ENCODE measurements at places on chromosomes 7 and 10. TPM values are rescaled to one million over a fixed set of nuclear protein-coding genes. Genes with fewer than 3 reads are reported as not detected.
A peak's percentile ranks its signal among the peaks of the same experiment; 100 is the strongest.

GRCh38 chr7:134916171-134916883 lies 70.0 kb upstream of the AGBL3 start:
- no peak for DNase-seq

DNA sequence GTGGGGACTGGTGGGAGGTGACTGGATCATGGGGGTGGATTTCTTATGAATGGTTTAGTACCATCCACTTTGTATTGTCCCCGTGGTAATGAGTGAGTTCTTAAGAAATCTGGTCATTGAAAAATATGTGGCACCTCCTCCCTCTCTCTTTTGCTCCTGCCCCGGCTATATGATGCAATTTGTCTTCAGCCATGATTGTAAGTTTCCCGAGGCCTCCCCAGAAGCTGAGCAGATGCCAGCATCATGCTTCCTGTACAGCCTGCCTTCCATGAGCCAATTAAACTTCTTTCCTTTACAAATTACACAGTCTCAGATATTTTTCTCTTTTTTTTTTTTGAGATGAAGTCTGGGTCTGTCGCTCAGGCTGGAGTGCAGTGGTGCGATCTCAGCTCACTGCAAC lies 2.6 kb upstream of the KDM7A start:
- no peak for DNase-seq

GRCh38 chr7:11185179-11185815 lies 211.6 kb downstream of the PHF14 start:
- DNase-seq: peak; percentile 93

DNA sequence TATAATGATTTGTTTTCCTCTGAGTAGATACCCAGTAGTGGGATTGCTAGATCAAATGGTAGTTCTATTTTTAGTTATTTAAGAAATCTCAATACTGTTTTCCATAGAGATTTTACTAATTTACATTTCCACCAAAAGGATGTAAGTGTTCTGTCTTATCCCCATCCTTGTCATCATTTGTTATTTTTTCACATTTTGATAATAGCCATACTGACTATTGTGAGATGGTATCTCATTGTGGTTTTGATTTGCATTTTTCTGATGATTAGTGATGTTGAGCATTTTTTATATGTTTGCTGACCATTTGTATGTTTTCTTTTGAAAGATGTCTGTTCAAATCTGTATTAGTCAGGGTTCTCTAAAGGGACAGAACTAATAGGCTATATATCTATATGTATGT lies 160.0 kb upstream of the TMEM229A start:
- DNase-seq: no peak

- no peak for DNase-seq
These were observed 111.0 kb downstream of the GRID1 start for GRCh38 chr10:86255405-86256251.

DNA sequence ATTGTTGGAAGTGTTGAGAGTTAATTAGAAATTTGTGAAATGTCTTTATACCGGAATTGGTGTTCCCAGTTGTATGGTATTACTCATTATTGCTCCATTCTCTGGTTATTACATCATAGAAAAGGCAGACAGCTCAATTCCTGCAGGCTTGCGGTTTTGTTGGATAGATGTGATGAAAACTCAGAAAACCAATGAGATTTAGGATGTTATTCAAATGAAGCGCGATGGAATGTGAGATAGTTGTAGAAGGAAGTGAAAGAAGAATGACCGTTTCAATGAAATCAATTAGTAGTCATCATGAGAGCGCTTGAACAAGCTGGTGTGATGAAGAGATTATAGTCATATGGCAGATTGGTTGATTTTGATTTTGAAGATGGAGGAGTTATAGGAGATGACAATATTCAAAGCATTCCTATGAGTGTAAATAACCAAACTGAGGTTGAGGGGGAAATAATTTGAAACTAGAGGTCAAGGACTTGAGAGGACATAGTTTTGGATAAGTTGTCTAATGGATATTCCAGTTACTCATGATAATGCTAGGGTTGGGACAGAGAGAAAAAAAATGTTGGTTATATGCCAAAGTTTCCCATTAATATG lies 991.5 kb downstream of the NRG3 start:
- DNase-seq: no peak

The ANTXRL gene
- polyA plus RNA-seq: not detected

The GPRIN2 gene
- polyA plus RNA-seq: 2.9 TPM

DNA sequence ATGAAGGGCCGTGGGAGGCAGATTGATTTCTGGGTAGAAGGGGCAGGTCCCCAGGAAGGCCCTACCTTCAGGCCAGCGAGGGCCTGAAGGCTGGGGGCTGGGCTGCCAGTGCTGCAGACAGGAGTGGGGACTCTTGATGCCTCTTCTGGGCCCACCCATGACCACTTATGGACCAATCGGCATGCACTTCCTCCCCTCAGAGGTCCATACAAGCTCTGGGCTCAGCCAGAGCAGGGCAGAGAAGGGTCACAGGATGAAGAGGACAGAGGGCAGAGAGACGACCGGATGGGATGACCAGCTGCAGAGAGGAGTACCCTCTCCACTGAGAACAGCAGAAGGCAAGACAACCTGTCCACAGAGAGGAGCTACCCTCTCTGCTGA lies 120.1 kb downstream of the DYNC2I1 start:
- DNase-seq: no peak

DNA sequence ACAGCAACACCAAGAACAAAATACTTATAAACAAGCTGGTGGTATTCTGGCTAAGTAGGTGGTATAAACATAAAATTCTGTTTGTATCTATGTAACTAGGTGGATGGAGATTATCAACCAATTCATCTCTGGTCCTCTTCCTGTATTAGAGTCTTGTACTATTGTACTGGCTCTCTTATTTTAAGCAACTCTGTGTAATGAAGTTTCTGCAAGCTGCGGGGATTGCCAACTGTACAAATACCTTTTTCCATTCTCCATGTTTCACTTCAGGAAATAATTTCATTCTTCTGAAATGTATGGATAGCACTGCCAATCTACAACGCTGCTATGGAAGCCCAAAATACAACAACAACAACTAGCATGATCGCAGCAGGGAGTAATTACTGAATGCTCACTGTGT lies 44.8 kb downstream of the JAZF1 start:
- DNase-seq: no peak

The STX1A gene
- polyA plus RNA-seq: 11.7 TPM

GRCh38 chr7:35280902-35281301 lies 27.0 kb upstream of the TBX20 start:
- peak; percentile 22 for DNase-seq

The SERPINE1 gene
- 1.2 TPM for polyA plus RNA-seq

- no peak for DNase-seq
These were observed 3.1 kb downstream of the CYP17A1 start for GRCh38 chr10:102834143-102834542.

DNA sequence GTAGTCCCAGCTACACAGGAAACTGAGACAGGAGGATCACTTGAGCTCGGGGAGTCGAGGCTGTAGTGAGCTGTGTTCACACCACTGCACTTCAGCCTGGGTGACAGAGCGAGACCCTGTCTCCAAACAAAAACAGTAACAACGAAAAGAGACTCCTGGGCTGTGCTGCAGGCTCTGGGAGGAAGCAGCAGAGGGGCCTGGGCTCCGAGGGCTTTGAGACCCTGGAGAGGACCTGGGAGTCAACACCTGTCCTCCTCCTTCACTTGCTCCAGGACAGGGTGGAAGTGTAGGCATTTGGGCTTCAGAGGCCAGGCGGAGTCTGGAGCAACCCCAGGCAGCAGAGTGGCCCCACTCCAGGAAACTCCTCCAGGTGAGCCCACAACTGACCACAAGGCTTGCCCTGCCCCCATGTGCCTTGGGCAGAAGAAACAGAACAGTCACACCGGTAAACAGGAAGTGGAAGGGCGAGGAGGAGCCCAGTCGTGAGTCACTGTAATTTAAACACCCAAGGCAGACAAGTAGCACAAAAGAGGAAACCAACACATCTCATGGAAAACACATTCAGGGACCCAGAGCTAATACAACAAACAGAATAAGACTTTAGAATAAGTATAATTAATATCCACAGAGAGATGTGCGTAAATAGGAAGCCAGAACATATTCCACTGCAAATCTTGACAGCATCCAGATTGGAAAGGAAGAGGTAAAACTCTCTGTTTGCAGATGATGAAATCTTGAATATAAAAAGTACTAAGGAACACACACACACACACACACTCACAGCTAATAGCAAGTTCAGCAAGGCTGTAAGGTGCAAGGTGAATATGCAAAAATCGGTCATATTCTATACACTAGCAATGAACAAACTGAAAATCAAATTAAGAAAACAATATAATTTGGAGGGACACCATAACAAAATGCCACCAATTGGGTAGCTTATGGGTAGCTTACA lies 20.5 kb upstream of the RASGEF1A start:
- peak; percentile 30 for DNase-seq

GRCh38 chr7:139572704-139573385 lies 49.4 kb downstream of the CLEC2L start:
- DNase-seq: no peak

- no peak for DNase-seq
These were observed 525.8 kb downstream of the KIF20B start for GRCh38 chr10:90227217-90227656.

The IKZF1 gene
- polyA plus RNA-seq: 0.45 TPM

The LRRC17 gene
- polyA plus RNA-seq: 2.8 TPM

DNA sequence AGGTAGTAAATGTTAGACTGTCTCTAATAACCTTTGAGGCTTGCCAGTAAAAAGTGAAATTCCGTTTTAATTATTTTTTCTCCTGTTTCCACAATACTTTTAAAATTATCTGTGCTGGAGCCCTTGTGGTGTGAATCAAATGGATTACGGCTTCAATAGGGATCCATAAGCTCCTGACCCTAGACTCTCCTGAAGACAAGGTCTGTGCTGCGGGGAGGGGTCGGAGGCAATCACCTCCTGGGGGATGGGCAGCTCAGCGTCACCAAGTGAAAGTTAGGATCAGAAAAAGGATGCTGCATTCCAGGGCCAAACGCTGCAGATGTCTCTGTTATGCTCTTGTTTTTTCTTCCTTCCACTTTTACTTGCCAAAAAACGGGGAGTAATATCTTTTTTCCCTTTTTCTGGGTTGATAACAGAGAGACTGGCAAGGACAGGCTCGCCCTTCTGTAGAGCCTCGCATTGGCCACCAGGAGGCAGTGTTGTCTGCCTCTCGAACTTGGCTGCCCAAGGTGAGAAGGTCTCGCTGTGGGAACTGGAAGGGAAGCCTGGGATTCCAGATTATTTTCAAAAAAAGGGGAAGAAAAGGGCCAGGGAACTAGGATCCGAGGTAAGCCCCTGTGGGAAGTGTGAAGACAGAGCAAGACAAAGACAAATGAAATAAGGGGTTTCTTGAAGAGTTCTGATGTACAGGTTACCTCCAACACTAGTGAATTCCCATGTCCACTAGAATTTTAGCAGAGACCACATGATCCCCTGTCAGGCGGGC lies 621.9 kb downstream of the ACTR3B start:
- peak; percentile 37 for DNase-seq

The GRM3 gene
- 0.79 TPM for polyA plus RNA-seq

- no peak for DNase-seq
These were observed 61.5 kb downstream of the BRAF start for GRCh38 chr7:140863184-140863583.
